Stimulated activated CD8-positive, alpha-beta memory T cell treated with anti-CD3 and anti-CD28 coated beads, Interleukin-15, amount 100 ng/mL, for 24 hours (primary cell): ENCODE measurements at places on chromosomes 2 and 18.

- no peak for DNase-seq
Observed at GRCh38 chr2:223811757-223812156, 25.6 kb downstream of the AP1S3 start.

DNA sequence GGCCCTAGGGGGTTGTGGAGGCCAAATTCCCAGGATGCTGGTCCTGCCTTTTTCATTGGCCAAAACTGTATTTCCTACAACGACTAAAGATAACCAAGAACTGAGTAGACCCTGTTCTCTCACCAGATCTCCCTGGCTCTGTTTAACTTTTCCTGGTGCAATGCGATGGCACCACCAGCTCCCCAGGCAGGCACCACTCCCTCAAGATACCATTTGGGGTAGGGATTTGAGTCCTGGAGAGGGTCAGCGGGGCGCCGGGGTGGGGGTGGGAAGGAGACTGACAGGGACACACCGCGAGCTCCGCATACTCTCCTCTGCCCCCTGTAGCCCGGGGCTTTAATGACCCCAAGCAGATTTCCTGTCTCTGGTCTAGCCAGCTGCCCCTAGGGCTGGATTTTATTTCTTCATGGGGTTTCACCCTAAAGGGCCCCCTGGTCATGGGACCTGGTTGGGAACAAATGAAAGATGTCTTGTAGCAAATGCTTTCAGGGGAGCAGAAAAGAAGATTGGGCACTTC lies 7.3 kb downstream of the SIX2 start:
- DNase-seq = no peak

- no peak for DNase-seq
Observed at GRCh38 chr2:69086466-69086865, 73.5 kb downstream of the ANTXR1 start.

- no peak for DNase-seq
Observed at GRCh38 chr18:37564711-37565100, 892 bp downstream of the CELF4 start.

DNA sequence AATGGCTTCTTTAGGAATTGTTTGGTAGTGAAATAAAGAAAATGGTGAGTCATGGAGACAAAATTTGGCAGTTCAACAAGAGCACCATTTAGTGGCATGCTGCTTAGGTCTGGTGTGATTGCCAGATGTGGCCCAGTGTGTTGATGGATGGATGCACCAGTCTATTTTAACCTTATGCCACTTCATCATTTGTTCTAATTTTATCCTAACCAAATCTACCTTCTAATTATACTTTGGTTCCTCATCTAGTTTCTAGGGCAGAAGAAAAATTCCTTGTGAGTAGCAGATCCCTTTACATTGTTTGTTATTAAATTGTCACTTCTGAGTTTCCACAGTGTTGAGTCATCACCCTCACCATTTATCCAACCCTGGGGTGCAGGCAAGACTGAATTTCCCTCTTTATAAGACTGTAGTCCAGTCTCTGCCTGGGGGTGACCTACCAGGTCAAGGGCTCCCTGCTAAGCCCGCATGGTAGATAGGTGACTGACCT lies 32.5 kb downstream of the NABP1 start:
- DNase-seq = no peak

- no peak for DNase-seq
Observed at GRCh38 chr2:144421606-144422510, 98.1 kb downstream of the ZEB2 start.

DNA sequence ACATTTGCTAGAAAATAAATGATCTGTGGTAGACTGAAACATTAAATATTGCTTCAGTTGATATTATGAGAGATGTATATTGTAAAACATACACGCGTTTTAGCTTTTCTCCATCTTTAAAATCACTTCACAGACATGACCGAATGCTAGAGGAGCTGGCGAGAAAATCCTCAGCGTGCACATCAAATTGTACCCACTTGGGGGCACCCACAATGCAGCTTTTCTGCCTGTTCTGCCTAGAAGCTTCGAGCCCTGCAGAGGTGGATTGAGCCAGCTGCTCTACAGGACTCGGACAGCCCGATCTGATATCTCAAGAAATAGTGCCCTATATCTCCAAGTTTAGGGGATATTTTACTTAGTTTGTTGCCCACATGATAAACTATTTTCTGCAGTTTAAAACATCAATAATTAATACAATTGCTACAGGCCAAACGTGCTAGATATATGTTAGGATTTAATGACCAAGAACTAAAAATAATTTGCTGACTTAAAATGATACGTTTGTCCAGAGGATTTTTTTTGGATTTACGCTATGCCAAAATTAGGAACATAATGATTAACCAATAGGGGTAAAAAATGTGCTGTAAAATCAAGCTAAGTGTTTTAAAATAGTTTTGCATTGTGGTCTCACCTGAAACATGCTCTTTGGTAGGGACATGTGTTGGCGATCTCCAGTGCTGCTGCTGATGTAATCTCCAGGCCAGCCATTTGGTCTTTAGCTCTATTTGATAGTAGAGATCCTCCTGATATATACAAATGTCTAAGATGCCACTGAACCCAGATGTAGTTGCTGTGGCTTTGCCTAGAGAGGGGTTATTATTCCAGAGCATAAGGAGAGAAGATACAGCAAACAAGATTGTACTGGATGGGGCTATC lies 22.3 kb upstream of the ATP5MC3 start:
- no peak for DNase-seq

DNA sequence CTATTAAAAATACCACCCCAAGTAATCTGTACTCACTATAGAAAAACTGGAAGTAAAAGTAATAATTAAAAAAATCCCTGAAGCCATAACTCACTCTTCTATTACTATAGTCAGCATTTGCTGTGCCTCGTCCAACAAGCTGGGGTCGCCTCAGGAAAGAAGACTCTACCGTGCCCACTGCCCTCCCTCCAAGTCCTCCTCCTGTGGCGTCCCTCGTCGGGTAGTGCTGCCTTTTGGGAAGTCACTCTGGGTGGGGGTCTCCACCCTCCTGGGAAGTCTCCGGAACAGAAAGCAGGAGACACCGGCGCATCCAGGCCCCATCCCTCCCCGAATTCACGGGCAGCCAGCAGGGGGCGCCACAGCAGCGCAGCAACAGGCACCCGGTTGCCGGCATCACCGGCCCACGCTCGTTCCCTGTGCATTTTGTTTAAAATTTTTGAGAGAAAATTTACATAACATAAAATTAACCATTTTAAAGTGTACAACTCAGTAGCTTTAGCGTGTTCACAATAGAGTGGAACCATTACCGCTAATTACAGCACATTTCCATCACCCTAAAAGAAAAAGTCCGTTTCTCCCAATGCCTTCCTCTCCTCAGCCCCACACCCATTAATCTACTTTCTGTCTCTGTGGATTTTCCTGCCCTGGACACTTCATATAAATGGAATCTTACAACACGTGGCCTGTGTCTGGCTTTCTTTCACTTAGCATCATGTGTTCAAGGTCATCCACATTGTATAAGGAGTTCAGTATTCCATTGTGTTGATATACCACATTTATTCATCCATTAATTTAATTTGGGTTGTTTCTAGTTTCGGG lies 62.2 kb downstream of the ADNP2 start:
- peak; percentile 59 for DNase-seq

DNA sequence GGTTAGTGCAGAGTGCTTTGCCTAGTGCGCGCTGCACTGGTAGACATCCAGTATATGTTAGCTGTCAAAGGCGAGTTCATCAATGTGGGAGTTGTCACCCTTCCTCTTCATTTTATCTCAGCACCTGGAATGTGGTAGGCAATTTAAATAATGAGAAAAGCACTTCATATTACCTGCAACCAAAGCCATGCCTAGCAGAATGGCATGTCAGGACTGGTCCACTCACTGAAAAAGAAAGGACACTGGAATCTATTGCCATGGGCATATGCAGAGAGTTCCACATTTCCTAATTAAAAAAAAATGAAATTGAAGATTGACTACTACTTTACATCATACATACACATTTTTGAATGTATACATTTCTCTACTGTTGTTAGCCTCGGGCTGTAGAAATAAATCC lies 139.6 kb downstream of the PAX3 start:
- DNase-seq = no peak

DNA sequence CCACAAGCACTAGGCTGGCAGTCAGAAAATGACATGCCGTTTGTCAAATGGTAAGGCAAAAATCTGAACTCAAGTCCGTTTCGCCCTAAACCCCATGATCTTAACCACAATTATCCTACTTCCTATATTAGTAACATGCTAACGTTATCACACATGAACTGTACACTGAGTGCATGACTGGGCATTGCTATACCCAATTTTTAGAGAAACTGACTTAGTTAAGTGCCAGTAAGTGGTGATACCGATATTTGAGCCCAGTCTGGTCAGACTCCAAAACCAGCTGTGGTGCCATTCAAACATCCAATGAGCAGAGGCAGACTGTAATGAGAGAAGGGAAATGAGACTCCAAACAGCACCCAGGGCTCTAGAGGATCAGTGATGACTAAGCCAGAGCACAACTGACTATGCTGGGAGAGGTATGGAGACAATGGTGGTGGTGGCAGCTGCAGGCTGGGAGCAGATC lies 311.7 kb upstream of the PKDCC start:
- DNase-seq = no peak

GRCh38 chr18:30920351-30920750 lies 122.2 kb downstream of the DSC3 start:
- no peak for DNase-seq

GRCh38 chr2:112658839-112659667 lies 13.3 kb downstream of the SLC20A1 start:
- DNase-seq = no peak

- DNase-seq = no peak
Observed at GRCh38 chr2:83817511-83817910, 641.6 kb downstream of the SUCLG1 start.

- no peak for DNase-seq
Observed at GRCh38 chr2:55929476-55929875, 5.9 kb upstream of the EFEMP1 start.

- DNase-seq = no peak
Observed at GRCh38 chr2:237967463-237967951, 693 bp downstream of the UBE2F start.

DNA sequence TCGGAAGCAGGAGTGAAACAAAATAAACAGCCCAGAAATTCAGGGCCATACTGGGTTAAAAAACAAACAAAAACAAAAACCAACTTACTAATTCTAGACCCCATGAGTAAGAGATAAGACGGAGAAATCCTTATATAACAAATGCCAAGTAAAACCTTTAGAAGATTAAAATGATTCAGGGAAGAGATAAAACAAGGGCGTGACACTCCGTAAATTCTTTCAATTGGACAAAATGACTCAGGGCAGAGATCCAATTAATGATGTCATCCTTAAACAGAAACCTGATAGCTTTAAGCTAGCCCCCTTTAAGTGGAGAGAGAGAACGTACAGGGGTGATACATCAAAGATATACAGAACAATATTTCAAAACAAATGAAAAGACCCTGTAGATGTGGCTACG lies 317.4 kb downstream of the NBAS start:
- no peak for DNase-seq

DNA sequence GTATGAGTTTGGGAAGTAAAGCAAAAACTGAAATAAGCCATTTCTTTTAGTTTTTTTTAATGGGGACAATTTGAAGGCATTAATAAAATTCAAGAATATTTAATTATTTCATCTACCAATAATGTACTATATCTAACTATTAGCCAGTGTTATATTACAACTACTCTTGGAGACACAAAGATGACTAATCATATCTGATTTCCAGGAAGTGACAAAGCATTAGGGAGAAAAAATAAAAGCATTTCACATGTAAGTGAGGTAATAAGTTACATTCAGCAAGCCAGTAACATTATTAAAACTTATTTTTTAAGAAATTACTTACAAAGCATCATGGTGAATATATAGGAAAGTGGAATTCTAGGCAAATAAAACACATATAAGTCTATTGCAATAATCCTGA lies 781.3 kb upstream of the NRXN1 start:
- DNase-seq = no peak

DNA sequence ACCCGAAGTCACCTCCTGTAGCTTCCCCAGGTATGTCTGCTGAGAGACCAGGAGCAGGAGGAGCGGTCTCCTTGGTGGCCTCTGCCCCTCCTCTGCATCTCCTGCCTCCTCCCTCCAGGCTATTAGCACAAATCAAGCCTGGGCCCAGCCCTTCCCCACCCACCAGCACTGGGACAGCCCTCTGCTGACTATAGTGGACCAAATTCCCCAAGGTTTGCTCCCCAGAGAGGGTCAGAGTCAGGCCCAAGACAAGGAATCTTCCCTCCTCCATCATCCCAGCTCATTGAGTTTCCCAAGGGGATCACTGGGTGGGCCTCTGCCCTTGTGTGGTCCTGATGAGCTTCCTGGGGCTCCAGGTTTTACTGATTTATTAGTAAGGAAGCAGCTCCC lies 62.1 kb downstream of the EMILIN2 start:
- DNase-seq = no peak

- DNase-seq = no peak
Observed at GRCh38 chr2:182868054-182868796, 1.8 kb upstream of the FRZB start.

DNA sequence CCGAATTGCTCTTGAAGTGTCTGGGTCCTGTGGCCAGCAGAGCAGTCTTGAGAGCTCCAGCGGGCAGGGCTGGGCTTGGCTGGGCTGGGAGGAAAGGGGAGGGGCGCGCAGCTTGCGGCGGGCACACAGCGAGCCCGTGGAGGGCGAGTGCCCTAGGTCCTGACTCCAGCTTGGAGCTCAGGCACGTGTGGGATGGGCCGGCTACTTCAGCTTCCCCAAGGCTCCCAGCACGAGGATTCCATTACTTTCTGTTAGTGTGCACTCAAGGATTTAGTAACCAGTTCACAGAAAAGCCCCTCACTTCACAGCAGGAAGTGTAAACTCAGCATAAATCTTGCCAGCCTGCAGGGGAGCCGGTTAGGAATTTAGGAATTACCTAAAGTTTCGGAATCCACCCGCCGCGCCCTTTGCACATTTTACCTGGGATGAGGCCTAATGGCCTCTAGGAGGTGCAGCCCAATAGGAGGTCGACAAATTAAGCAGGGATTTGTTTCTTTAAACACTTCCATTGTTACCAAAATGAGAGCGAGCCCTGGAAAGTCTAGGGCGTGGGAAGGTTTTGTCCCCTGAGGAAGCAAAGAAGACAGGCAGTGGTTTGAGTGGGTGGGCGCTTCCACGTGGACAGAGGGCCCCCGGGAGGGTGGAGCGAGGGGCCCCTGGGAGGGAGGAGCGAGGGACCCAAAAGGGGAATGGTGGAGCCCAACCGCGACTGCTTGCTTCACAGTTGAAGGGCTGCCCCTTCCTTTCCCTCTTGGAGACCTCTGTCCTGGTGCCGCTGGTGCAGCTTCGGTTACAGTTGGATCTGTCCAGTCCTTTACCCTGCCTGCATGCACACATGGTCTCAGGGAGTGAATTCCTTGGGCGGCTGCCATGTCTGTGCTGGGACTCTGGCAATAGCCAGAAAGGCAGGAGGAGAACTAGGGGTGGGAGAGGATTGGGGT lies 93.3 kb downstream of the CTAGE1 start:
- no peak for DNase-seq

DNA sequence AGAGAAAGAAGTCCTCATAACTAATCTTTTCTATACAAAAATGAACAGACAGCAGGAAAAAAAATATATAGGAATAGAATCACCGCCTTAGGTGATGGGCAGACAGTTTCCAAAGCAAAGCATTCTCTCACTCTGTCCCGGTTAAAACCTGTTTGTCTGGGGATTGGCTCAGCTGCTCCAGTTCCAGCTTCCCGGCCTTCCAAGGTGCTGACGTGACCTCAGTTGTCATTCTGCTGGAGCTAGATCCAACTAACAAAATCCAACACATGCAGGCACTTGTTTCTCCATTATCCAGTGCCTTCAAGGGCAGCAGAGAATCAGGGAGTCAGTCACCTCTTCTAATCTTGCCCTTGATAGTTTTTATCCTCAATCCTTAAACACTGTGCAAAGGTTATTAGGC lies 52.8 kb downstream of the IKZF2 start:
- DNase-seq = no peak
